ENCODE measurements at places on chromosomes 5 and 9.
A peak's percentile ranks its signal among the peaks of the same experiment; 100 is the strongest.

DNA sequence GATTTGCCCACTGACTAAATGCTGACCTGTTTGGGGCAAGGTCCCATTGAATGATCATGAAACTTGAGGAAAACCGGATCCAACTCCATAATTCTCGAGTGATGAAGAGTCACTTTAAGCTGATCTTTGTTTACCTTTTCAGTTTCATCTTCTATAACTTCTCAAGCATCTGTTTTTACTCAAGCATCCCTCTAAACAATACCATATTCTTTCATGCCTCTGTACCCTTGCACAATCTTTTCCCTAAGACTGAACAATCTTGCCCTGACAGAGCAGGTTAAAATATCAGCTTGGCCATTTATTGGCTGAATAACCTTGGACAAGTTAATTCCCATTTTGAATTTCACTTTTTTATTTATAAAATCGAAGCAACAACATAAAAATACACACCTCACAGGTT lies 39.8 kb downstream of the TYRP1 start:
- no peak for DNase-seq

DNA sequence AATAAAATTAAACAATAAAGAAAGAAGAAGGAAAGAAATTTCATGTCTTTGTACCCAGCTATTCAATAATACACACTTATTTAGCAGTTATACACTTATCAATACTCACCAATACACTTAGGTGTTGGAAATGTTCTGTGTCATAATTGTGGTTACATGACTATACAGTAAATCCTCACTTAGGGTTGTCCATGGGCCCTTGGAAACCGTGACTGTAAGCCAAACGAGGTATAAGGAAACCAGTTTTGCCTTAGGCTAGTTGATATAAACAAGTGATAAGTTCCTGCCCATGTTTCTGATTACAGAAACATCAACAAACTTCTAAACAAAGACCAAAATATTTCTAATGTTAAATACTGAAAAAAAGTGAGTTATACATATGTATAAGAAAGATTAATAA lies 10.0 kb upstream of the SLCO4C1 start:
- no peak for DNase-seq

DNA sequence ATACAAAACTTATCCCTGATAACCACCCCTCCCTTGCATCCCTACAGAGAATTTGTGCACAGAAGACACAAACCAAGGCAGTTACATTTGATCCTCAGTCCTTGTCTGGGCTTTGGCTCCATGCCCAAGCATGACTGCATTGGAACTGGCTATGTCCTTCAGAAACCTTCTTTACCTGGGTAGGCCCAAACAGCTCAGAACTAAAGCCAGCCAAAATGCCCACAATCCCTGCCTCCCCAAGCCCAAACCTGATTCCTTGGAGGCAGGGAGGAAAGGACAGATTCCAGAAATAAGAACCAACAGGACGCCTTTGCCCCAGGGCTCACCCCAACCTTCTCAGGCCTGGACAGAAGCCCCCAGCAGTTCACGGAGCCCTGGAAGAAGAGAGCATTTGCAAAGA lies 8.2 kb downstream of the IL17B start:
- no peak for DNase-seq

DNA sequence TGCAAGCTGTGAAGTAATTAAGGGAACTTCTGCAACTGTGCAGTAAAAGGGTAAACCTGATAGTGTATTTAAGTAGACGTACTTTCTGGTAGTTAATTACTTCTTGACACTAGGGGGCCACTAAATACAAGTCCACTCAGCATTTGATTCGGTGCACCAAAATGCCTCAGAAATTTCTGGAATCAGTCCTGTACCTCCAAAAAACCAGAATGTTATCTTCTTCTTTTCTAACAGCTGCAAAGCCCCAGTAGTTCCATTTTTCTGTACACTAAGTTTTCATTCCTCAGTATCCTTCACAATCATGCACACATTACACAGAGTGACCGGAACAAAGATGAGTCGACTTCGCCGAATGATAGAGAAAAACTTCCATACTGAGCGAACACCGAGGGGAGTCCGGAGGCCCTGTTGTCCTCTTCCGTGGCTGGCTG lies 484 bp downstream of the GFM2 start:
- peak; percentile 9 for DNase-seq

DNA sequence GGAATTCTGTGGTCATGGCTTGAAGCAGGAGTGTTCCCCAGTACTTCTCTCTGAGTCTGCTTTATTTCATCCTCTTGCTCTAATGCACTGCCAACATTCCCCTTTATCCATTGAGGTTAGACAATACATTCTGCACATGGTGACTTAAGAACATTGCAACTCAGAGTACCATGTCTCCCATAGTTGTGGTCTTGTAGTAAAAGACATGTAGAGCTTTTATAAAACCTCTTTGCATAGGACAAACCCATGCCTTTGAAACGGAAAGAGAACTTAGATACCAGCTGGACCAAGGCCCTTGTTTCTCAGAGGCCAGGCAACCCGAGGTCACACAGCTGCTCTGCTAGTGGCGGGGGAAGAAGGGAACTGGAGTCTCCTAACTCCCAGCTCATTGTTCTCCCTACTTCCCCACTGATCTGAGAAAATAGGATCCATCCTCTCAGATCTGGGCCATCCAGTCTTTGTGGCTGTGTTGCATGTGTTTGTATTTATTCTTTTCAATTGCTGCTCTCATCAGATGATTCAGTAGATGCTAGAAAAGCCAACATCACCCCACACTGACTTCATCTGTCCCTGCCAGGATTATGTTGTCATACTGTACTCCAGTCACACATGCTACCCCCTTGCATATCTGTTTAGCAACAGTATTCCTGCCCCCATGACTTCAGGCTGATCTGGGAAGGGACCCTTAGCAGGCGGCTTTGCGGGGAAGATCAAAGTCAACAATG lies 236.9 kb downstream of the SAXO1 start:
- no peak for DNase-seq

DNA sequence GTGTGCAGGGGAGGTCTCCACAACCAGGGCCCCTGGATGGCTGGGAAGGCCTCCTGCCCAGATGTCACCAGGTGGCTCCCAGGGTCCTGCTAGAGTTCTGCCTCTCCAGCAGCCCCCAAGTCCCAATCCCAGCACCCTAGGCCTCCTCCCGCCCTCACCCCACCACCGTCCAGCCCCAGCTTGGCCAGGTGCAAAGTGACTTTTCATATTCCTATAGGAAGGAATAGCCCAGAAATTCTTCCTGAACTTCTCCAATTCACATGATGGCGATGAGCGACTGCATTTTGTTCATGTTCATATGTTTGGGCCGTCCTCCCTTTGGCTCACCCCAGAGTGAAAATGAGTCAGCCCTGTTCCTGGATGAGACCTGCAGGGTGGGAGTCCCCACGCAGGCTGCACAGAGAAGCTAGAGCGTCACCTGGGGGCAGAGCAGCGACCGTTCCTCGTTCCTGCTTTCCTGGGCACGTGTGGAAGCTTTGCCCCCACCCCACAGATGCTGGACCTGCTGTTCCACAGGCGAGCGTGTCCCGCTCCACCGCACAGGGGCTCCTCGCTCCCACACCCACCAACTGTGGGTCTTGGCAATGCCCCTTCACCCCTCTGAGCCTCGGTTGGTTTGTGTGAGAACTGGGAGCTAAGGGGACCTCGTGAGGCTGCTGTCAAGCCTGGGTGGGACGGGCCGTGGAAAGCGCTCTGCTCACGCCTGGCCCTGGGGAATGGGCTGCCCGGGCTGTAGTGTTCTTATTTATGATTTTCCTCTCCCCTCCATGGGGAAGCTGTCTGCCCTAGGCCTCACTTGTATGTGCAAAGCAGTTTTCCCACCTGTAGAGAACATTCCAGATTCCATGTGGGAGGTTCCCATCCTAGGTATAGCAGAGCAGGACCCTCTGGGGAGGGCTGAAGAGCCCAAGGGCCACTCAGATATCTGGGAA lies 6.9 kb downstream of the MRPS2 start:
- DNase-seq = no peak

DNA sequence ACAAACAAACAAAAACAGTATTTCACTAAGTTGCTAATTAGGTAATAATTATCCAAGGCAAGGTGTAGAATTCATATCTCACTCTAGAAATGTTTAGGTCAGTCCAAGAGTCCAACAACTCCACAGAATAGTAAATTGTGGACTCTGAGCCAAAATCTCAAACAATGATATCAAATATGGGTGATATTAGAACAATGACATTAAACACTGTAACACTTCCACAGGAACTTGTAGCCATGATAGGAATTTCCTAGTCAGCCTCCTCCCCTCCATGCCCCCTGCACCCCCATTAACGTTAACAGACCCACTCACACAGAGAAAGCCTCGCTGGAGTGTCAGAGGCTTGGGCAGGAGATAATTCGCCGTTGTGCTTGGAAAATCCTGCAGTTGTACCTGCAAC lies 305.0 kb upstream of the PIK3R1 start:
- no peak for DNase-seq

GRCh38 chr5:149423049-149423793 lies 44.1 kb upstream of the IL17B start:
- no peak for DNase-seq

GRCh38 chr9:134407121-134407779 lies 81.0 kb downstream of the RXRA start:
- peak; percentile 87 for DNase-seq

Measured in GM06990 (cell line).